ENCODE measurements at places on chromosomes 7 and 10. TPM values are rescaled to one million over a fixed set of nuclear protein-coding genes. Genes with fewer than 3 reads are reported as not detected.

DNA sequence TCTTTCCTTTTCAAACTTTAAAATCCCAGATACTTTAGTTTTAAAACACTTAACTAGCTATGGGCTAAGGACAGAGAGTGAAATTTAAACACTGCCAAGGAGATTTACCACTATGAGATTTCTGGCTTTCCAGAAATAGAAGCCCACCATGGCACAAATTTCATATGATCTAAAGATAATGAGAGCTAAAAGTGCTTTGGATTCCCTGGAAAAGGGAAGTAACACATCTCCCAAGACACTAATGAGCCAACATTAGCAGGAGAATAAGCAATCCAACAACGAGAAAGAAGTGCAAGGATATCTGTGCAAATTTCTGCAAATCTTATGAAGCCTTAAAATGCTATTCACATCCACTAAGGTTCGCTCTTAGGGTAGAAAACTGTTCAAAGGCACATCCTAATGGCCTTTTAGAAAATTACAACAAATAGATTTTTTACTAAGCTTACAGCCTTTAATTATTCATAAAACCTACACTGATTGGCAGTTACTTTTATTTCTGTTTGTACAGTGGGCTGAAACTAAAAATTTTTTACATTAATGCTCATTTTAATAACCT, 100.3 kb downstream of the RAPGEF5 start:
- no peak for DNase-seq

- DNase-seq, result no peak
Measured at GRCh38 chr10:42150428-42151061, 487.8 kb downstream of the ZNF33B start.

PGAM1 gene
- total RNA-seq, result 885 TPM

SCIN gene
- not detected for total RNA-seq

GRCh38 chr7:92634924-92635519, 44.8 kb upstream of the FAM133B start:
- no peak for DNase-seq

CPA1 gene
- not detected for total RNA-seq

LRRN3 gene
- total RNA-seq, result 28.0 TPM

SPDYE11 gene
- total RNA-seq, result not detected

GRCh38 chr7:150754951-150755350, 17.7 kb downstream of the GIMAP5 start:
- no peak for DNase-seq

- no peak for DNase-seq
Measured at GRCh38 chr10:94133239-94133638, 139.5 kb downstream of the PLCE1 start.

STEAP2 gene
- not detected for total RNA-seq

- DNase-seq, result no peak
Measured at GRCh38 chr7:73340514-73340913, 12.6 kb downstream of the FKBP6 start.

ADO gene
- total RNA-seq, result 34.1 TPM

DNA sequence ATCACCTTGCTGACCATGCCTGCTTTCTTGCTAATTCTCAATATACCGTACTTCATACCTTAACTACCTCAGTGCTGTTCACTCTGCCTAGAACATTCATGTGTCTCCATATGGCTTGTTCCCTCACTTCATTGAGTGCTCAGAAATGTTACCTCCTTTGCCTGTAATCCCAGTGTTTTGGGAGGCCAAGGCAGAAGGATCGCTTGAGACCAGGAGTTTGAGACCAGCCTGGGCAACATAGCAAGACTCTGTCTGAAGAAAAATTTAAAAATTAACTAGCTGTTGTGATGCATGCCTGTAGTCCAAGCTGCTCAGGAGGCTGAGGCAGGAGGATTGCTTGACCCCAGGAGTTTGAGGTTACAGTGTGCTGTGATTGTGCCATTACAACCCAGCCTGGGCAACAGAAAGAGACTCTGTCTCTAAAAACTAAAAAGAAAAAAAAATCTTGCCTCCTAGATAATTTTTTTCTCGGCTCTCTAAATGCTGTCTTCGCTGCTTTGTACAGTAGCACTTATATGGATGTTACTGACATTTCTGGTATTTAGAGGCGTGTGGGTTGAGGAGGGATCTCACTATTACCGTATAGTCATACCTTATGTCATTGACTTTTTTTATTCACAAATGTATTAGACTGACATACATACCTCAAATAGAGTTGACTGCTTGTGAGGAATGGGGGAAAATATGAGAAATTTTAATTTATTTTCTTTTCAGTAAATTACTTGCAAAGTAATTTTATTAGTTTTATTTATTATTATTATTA, 63.7 kb downstream of the LCOR start:
- DNase-seq, result no peak

HMX3 gene
- not detected for total RNA-seq

DNA sequence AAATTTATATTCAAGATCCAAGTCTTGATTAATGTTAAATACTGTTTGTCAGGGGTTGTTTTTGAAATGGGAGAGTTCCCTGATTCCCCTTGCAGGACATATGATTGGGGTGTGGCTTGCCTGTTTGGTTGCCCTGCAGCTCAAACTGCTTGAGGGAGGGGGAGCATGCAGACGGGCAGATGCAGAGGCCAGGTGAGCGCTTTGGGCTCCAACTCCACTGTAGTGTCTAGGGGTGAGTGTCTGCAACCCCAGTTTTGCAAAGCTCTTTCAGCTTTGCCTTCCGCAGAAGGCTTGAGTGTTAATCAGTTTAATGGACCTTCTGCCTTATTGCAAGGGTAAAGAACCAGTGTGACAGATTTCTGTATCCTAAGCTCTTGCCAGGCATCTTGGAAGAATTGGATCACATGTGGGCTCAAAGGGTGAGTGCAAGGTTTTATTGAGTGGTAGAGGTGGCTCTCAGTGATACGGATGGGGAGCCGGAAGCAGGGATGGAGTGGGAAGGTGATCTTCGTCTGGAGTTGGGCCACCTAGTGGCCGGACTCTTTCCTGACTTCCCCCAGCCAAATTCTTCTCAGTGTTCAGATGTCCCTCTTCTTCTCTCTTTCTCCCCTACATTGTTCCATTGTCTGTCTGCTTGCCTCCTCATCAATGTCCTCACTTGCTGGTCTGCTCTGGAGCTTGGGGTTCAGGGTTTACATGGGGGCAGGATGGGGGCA, 479.7 kb downstream of the ATRNL1 start:
- no peak for DNase-seq

DNA sequence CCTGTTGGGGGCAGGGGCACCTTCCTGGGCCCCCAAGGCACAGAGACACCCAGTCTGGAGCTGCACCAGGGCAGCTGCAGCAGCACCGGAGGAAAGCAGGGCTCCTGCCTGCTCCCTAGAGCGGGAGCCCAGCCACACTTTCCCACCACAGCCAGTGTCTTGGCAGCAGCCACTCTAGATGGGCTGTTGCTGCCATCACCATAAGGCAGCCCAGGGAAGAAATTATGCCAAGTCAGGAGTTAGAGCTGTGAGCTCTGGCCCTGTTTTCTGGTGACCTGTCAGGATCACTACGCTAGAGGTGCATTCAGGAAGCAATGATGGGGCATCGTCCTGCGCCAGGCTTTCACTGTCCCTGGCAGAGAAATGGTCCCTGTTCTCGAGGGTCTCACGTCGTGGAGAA, 38.0 kb upstream of the ZNRF2 start:
- no peak for DNase-seq

DNA sequence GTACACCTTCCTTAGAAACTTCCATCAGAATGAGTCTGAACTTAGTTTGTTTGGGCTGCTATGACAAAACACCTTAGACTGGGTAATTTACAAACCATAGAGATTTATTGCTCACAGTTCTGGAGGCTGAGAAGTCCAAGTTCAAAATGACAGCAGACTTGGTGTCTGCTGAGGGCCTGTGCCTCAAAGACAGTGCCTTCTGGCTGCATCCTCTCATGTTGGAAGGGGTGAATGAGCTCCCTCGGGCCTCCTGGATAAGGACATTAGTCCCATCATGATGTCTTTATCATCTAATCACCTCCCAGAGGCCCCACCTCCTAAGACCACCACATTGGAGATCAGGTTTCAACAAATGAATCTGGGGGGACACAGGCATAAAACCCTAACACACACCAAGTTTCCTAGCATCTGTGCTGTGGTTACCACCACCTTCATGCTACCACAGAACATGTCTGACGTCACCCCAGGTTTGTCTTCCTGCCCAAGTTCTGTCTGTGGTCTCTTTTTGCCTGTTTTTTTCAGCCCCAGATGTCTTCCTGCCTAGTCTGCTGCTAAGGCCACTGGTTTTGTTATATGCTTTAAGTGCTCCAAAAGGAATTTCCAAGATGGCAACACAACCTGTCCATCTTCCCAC, 150.9 kb upstream of the COBL start:
- DNase-seq, result no peak

DNA sequence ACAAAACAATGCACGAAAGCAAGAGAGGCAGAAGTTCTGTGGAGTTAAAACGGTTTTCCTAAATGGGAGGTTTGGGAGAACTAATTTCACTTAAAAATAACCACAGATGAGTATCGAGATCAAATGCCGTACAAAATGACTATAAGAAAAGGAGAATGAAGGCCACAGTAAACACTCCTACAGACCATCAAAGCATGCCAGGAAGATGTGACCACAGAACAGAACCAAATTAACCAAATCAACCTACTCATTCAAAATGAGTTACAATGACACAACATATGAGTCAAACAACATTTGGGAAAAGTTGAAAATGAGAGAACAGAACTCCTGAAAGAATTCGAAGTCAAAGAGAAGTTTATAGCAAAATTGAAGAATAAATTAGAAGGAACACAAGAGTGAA, 24.3 kb upstream of the DOCK1 start:
- DNase-seq, result no peak

ZNF239 gene
- total RNA-seq, result 0.66 TPM

DNA sequence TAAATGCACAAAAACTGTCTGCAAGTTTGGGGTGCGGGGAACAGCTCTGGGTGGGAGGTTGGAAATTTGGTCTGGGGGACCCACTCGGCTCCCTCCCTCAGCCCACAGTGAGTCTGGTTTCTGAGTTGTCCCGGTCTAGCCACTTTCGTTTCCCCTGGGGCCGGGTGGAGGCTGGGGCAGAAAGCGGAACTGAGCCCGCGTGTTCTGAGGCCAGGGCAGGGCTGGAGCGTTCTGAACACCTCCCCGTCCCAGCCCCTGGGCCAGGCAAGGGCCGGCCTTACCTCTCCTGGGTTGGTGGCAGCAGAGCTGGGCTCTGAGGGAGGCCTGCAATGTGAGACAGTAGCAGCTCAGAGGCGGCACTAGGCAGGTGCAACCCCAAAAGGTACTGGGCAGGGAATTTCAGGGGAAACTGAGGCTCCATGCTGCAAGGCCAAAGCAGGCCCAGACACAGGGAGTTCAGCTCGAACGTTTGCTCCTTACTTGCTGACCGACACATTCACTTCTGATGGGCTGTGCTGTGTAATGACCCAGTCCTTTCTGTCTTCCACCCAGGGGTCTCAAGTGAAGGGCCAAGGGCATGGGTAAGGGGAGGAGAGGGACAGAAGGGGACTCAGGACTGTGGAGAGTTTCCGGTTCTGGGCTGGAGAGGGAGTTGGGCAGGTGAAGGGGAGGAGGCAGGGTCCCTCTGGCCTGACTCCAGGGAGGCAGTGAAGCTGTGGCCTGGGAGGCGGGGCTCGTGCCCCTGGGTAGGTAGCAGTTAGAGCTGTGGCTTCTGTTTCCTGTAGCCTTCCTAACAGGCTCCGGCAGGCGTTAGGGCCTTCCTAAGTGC, 3.0 kb downstream of the IRF5 start:
- DNase-seq, result no peak

DNA sequence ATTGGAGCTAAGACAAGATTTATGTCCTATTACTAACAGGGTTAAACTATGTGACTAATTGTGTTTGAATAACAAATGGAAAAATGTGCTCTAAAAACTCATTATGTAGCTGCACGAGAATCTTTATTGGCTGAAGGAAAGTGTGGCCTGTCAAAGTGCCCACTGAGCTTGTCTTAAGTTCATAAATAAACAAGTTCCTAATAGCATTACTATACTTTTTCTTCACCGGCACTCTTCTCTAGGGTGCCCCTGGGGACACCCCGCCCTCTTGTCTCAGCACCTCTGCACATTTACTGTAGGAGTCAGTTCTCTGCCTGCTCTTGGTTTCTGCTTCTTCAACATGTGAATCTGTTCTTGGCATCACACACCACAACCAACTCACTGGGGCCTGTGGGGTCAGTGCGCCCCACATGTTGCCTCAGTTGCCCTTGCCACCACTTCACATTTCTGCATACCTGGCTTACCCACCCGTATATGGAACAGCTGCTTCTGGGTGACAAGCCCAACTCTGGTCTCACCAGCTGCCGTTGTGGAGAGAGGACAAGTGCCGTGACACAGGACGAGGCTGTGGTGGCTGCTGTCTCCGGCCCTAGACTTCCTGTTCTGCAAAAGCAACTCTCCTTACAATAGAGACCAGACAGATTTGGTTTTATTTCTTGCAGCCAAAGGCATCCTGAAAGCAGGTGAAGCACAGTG, 96.3 kb upstream of the DDC start:
- no peak for DNase-seq

- no peak for DNase-seq
Measured at GRCh38 chr10:33295851-33296250, 38.6 kb downstream of the NRP1 start.

ZNF467 gene
- total RNA-seq, result not detected

DNA sequence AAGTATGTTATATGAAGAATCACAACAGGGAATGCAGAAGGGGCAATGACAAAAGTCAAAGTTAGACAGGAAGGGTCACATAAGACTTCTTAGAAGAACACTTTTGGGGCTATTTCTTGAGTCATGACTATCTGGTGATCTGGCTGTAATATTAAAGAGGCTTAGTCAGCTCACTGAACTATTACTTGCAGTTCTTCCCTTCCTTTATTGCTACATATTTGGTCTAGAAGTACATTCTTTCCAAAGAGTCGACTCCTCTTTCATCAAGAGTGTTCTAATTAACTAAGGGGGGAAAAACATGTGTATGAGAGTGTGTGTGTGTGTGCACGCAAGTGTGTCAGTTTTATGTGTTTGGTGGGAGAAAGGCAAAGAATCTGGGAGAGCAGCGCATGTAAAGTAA, 247.3 kb upstream of the LRRTM3 start:
- no peak for DNase-seq

DNA sequence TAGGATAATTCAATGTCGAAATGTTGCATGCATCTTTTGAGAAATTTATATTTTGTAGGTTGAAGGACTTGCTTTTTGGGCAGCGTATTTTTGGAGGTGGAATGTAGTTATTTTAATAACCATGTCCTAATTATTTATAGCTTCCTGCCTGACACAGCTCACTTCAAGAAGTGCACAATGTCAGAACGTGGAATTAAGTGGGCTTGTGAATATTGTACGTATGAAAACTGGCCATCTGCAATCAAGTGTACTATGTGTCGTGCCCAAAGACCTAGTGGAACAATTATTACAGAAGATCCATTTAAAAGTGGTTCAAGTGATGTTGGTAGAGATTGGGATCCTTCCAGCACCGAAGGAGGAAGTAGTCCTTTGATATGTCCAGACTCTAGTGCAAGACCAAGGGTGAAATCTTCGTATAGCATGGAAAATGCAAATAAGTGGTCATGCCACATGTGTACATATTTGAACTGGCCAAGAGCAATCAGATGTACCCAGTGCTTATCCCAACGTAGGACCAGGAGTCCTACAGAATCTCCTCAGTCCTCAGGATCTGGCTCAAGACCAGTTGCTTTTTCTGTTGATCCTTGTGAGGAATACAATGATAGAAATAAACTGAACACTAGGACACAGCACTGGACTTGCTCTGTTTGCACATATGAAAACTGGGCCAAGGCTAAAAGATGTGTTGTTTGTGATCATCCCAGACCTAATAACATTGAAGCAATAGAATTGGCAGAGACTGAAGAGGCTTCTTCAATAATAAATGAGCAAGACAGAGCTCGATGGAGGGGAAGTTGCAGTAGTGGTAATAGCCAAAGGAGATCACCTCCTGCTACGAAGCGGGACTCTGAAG, 620 bp downstream of the ZRANB1 start:
- DNase-seq, result no peak

- DNase-seq, result no peak
Measured at GRCh38 chr7:71454981-71455380, 323.0 kb downstream of the GALNT17 start.

Measured in activated T-helper 2 cell treated with anti-CD3 and anti-CD28 coated beads, Interferon-gamma antibody, Interleukin-2, Interleukin-4, amounts not matched to agents 10 μg/mL and 5 μg/mL and 100 μg/mL, durations not matched to agents 14 hours and 24 hours and 36 hours (primary cell).